Cerebellum (tissue), 4 donors: ENCODE measurements at places on chromosomes 5 and 9. TPM values are rescaled to one million over a fixed set of nuclear protein-coding genes. Genes with fewer than 3 reads are reported as not detected.

- DNase-seq: no peak
Measured at GRCh38 chr9:129656795-129657390, 8.6 kb upstream of the PRRX2 start.

DNA sequence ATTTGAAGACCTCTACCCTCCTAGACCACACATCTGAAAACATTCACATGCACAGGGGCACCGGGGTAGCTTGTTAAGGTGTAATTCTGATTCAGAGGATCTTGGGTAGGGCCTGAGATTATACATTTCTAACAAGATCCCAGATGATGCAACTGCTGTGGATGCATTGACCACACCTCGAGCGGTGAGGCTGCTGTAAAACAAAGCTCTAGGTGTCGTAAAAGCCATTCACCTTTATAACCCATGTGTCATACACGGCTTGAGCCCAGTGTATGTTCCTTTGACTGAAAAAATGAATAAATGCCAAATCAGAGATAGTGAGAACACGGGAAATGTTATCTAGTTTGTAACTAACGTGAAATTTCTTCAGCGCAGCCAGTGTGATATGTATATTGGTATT is 1578.2 kb upstream of the WWC1 start:
- DNase-seq: no peak

GRCh38 chr5:67196537-67197059 is at the start of gene CD180:
Gene CD180 (minus strand): TSS chr5:67196799. CDS start chr5:67196641, 158 bp downstream.
- peak; percentile 78 for DNase-seq

GRCh38 chr5:99068944-99069650 is 140.3 kb upstream of the CHD1 start:
- DNase-seq: no peak

DNA sequence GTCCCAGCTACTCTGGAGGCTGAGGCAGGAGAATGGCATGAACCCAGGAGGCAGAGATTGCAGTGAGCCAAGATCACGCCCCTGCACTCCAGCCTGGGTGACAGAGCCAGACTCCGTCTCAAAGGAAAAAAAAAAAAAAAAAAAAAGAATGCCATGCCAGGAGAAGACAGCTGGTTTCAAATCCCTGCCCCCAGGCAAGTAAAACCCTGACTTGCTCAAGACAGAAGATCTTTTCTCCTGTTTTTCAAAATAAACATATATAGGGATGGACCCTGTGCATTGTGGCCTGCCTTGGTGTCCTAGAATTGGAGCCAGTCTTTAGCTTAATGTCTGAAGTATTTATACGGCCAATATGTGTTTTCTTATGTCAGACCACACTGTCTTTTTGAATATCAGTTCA is 177.1 kb downstream of the NR3C1 start:
- no peak for DNase-seq

DNA sequence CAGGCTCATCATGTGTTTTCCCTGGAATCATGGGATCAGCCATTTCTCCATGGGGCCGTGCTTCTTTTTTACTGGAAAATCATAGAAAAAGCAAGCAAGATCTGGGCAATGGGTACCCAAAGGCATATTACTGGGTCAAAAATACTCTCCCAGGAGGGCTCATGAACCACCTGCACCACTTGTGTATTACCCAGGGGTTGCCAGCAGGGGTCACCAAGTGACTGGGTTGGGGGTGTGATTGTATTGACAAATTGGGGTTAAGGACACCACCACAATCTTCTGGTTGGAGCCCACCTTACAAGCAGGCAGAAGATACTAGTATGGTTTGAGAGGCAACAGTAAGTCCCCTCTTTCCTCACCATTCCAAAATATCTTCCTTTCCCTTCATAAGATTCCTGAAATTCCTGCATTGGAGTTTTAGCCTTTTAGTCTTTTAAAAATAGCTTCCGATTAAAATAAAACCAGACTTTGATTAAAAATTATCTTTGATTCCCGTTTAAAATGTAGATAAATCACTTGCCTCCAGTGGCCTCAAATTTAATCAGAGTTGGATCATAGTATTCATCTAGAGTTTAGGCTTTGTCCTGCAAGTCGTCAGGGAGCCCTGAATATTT is 603.3 kb downstream of the KIF4B start:
- DNase-seq: peak; percentile 5

GRCh38 chr9:13244181-13244580 is 35.3 kb downstream of the MPDZ start:
- no peak for DNase-seq

DNA sequence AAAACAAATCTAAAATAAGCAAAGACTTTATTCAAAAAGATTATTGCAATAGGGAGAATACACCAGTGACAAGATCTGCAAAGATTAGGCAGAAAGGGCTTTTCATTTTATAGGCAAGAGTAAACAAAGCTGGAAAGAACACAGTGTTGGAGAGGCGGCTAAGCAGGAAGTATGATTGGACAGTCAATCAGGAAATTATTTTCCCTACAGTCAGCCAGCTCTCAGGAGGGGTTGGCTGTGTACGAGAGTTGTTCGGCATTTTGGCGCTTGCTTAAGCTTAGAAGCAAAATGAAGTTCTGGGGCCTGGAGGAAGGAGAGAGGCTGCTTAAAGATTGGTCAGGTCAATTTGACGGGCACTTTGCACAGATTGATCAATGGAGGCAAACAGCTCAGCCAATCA is 1030.5 kb downstream of the TLE4 start:
- peak; percentile 3 for DNase-seq

The PCDHGB3 gene
- total RNA-seq: 21.2 TPM

The GEMIN5 gene
- 18.1 TPM for total RNA-seq

The ZFP2 gene
- 6.4 TPM for total RNA-seq
